AG10803 (cell line): ENCODE measurements at places on chromosomes 12 and 14.

- DNase-seq, result no peak
Measured at GRCh38 chr14:20274062-20274461, 31.7 kb downstream of the TTC5 start.

DNA sequence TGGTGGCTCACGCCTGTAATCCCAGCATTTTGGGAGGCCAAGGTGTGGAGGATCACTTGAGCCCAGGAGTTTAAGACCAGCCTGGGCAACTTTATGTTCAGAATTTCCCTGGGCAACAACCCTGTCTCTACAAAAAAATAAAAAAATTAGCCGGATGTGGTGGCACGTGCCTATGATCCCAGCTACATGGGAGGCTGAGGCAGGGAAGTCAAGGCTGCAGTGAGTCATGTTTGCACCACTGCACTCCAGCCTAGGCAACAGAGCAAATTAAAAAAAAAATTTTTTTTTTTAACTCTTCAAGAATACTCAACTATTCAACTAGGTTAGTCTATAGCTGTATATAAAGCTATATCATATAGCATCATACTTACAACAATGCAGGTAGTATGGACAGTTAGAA is 113.0 kb downstream of the RALGAPA1 start:
- no peak for DNase-seq

- DNase-seq, result no peak
Measured at GRCh38 chr14:29462772-29463171, 464.9 kb downstream of the PRKD1 start.

DNA sequence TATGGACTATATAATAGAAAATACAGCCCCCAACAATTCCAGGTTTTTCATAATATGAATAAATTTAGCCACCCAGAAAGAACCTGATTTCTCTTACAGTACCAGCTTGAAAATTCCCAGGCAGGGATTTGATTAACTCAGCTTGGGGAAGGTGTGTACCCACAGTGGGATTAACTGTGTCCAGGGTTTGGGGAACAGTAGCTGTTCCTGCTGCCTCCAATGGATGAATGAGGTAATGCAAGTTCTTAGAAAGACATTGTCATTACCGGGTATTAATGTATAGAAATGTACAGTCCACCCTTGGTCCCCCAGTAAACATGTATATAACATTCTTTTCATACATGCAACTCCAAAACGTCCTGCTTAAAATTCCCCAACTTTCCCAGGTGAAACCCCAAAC is 115.6 kb downstream of the LRIG3 start:
- DNase-seq, result no peak

- DNase-seq, result no peak
Measured at GRCh38 chr12:41186026-41186425, 2.1 kb upstream of the PDZRN4 start.

- DNase-seq, result peak; percentile 72
Measured at GRCh38 chr14:75283162-75283832, 4.7 kb downstream of the FOS start.

GRCh38 chr12:94149781-94150239 is 1.4 kb downstream of the PLXNC1 start:
- no peak for DNase-seq

GRCh38 chr14:24052656-24053547 is 1.1 kb downstream of the CARMIL3 start:
- no peak for DNase-seq

- DNase-seq, result no peak
Measured at GRCh38 chr12:16330560-16330959, 16.9 kb upstream of the MGST1 start.

DNA sequence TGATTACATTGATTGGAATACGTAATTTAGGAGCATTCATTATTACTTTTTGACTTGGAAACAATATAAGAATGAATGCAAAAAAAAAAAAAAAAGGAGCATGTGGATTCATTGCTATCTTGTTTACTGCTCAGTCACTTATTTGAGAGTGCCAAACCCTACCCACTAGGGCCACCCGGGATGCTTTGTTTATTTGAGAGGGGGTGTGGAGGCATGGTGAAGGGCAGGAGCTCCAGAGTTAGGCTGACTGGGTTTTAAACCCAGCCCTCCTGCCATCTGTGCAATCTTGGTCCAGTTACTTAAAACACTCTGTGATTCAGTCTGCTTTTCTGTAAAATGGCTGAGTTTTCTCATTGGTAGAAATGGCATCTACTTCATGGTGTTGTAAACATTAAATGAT is 195.2 kb downstream of the RAD51B start:
- no peak for DNase-seq

DNA sequence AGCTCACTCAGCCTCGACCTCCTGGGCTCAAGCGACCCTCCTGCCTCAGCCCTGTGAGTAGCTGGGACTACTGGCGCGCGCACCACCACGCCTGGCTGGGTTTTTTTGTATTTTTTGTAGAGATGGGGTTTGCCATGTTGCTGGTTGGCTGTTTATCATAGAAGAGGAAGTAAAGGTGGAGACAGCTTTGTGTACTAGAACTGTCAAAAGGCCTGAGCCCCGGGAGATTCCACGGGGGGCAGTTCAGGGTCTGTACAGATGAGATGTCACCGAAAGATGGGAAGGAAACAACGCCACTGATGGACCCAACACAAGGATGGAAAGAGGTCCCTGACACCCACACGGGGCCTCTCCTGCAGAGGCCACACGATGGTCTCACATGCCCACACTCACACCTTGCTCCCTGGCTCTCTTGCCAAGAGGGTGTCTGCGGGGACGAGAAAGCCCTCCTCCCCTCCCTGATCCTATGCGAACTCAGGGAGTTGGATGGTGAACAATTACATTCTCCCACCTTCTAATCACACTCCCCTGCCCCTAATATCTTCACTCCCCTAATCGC is 66.6 kb downstream of the KDM2B start:
- DNase-seq, result no peak

- no peak for DNase-seq
Measured at GRCh38 chr12:75855360-75855759, 176.2 kb downstream of the PHLDA1 start.

- DNase-seq, result peak; percentile 80
Measured at GRCh38 chr12:124506145-124506831, 61.1 kb downstream of the NCOR2 start.

GRCh38 chr14:85534458-85535293 is 4.7 kb downstream of the FLRT2 start:
- no peak for DNase-seq
